B cell (primary cell): ENCODE measurements at places on chromosomes 7 and 10. TPM values are rescaled to one million over a fixed set of nuclear protein-coding genes. Genes with fewer than 3 reads are reported as not detected.
A peak's percentile ranks its signal among the peaks of the same experiment; 100 is the strongest.

- DNase-seq: no peak
Measured at GRCh38 chr10:97454330-97455036, 8.5 kb downstream of the ZDHHC16 start.

DNA sequence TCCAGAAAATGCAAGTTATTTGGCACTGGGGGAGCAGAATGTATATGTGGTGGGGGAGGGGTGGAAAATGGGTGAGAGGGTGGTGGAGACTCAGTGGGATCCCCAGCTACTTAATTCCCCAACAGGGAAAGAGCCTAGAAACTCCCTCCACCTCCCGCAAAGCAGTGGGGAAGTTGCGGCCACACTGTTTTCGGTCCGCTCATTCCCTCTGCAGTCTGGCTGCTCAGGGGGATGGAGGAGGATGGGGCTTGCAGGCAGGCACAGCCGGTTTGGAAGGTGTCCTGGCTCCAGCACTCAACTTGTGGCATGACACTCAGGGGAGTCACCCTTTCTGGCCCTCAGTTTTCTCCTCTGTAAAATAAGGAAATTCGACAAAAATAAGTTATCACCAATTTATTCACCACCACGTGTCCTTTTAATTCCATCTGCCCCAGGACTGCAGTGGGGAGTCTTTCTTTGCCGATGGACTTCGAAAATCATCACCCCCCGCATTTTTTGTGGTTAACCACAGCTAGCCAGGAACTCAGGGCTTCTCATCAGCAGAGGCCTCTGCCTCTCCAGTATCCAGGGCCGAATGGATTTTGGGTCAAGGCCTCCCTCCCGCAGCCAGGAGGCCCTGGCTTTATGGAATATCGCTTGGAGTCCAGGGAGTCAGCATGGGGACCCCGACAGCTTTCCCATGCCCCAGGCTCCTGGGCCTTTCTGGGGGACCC is 1.6 kb upstream of the HTRA1 start:
- DNase-seq: no peak

DNA sequence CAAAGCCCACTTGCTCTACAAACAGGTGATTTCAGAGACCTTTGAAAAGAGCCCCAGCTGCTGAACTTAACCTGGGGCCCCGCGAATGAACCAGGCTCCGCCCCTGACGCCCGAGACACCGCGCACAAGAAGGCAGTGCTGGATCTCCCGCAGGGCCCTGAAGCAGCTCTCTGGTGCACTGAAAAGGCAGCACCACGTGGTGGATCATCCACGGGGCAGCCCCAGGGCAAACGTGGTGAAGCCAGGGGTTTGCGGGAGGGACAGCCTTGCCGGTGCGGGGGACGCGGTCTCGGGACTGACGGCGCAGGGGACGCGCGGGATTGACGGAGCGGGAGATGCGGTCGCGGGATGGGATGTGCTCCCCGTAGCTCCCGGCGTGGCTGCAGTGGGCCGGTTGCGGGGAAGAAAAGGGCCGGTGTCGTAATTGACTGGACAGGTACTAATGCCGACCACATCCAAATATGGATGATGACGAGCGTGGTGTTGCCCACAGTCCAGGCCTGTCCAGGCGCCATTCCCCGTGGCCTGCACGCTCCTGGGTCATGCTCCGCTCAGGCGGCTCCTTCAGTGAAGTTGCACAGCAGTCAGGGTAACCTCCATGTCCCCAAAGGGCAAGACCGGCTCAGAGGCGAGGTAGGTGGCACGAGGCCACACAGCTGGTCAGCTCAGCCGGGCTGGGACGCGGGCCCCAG is 421.1 kb downstream of the DNAJB6 start:
- no peak for DNase-seq

DNA sequence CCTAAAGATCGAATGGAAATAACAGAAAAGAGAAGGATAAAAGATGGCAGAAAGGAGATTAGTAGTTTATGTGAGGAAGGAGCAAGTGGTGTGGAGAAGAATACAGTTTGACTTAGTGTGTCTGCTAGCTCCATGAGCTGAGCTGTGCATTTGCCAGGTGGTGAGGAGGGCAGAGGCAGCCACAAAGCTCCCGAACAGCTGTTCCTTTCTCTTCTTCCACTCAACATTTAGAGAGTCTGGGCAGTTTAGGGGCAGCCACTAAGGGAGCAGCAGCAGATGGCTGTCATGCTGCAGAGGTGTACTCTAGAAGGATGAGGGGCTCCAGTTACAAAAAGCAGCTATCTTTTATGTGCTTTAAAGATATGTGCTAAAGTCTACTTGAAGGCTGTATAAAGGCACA is 674.4 kb downstream of the GRM8 start:
- no peak for DNase-seq

- peak; percentile 51 for DNase-seq
Measured at GRCh38 chr7:5429253-5429856, 5.7 kb upstream of the TNRC18 start.

DNA sequence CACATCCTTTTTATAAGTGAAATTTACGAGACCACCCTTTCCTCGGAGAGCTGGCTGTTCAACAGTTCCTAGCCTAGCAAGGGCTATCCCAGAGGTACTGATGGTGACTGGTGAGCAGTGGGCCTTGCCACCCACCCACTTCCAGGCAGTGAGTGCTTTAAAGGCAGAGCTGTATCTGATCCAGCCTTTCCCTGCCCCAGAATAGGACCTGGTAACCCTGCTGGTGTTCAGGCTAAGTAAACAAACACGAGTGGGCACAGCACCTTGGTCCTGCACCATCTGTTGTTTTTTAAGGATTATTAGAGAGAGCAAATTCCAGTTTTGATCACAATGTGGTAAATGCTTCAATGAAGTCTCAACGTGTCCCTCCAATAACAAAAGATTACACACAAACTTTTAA is 75.7 kb downstream of the COBL start:
- no peak for DNase-seq

DNA sequence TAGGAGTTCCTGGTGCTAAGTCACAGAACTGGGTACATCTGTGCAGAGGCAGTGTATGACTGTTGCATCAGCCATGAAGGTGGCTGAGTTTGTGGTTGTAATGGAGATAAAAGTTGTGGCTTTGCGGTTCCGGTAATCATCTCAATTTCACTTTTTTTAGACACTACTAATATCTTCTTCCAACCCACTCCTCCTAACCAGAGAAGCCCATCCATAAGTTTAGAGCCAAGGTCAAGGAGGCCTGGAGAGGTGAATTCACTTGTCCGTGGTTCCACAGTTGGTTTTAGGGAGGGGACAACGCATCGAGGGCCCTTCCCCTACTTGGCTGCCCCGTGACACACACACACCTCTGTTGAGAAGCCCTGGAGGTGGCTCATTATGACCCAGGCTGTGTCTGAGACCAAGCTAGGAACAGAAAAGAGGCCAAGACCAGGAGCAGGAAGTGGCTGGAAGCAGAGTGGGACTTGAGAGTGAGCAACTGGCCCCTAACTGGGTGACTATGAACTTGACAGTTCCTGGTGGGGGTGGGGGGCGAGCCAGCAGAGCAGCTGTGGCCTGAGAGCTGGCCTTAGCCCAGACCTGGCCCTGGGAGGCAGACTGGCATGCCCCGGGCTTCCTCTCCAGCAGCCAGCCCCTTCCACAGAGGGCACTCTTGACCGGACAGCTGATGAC is 66.8 kb upstream of the COL13A1 start:
- DNase-seq: no peak

- DNase-seq: no peak
Measured at GRCh38 chr7:146116521-146117222, at the start of gene CNTNAP2. TSS of gene CNTNAP2 (plus strand) at chr7:146116801. CDS start at chr7:146116877, 76 bp downstream.

- no peak for DNase-seq
Measured at GRCh38 chr7:13416071-13416470, 573.4 kb downstream of the ETV1 start.

- no peak for DNase-seq
Measured at GRCh38 chr10:62652114-62652513, 152.4 kb upstream of the ADO start.

- DNase-seq: no peak
Measured at GRCh38 chr7:109549471-109550193, 980.0 kb downstream of the DNAJB9 start.

- DNase-seq: no peak
Measured at GRCh38 chr7:91239171-91239604, 25.0 kb upstream of the FZD1 start.

- DNase-seq: no peak
Measured at GRCh38 chr10:130795819-130796218, 515.7 kb downstream of the TCERG1L start.

DNA sequence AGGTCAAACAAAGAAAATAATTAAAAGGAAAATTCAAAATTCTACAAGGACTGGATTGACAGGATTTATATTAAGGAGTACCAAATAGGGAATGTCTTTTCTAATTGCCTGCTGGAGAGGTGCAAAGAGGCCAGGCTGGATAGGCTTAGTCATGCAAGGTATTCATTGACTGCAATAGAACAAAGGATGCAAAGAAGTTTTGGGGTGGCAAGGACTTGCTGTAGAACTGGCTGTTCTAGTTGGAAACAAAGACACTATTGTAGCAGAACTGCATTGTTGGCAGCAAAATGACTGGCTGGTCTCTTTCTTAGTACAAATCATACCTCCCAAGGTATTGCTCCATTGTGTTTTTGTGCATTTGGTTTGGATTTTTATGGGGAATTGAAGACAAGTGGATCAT is 10.1 kb downstream of the ITGB8 start:
- no peak for DNase-seq

DNA sequence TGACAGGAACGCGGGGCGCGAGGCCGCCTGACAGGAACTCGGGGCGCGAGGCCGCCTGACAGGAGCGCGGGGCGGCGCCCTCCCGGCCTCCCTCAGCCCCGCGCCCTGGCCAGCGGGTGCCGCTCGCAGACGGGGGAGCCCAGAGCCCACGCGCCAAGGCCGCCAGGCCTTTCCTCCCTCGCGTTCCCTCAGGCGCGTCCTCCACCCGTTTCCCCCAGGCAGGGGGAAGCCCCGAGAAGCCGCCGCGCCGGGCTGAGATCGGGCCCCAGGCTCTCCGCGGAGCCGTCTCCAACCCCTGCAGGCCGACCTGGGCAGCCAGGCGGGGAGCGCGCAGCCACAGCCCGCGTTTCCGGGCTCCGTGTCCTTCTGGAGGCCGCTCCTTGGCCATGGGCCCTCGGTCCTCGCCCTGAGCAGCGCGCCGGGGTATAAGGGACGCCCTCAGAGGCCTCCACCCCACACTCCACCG is 17.7 kb downstream of the PTPRN2 start:
- no peak for DNase-seq

DNA sequence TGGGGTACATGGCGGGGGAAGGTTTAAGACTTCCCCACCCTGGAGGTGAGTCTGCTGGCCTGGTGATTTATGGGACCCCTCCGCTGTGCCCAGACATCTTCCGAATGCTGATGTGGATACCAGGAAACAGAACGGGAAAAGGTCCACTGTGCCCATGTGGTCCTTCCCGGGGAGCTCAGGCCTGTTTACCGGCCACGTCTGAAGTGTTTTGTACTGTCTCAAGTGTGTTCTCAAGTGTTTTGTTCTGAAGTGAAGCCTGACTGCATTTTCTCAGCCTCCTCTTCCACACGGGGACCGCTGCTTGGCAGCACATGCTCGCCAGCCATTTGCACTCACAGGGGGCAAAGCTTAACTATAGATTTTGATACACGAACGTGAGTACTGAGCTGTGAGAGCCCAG is 127.2 kb downstream of the TEX36 start:
- no peak for DNase-seq

RNF32 gene
- total RNA-seq: 2.3 and 3.4 TPM in 2 replicates

IFIT2 gene
- 12.4 and 13.4 TPM in 2 replicates for total RNA-seq

UNCX gene
- not detected in 2 replicates for total RNA-seq
